ENCODE measurements at places on chromosomes 16 and 17. TPM values are rescaled to one million over a fixed set of nuclear protein-coding genes. Genes with fewer than 3 reads are reported as not detected.

DNA sequence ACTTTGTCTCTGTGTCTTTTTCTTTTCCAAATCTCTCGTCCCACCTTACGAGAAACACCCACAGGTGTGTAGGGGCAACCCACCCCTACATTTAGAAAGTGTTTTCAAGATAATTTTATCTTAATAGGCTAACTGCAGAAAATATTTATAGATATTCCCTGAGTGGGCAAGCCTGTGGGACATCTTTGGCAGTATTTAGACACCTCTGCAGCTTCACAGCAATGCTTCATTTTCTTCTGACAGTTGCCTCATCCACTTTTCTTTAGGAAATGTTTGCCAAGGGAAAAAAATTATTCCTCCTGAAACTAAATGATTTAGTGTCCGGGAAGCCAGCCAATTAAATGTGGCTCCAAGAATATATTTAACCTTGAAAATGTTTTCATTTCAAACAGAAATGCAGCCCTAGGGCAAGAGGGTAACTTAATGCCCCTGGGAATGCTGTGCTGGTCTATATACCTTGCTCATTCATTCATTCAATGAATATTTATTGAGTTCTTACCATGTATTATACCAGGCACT lies 290.4 kb downstream of the ABCC12 start:
- DNase-seq: no peak

- DNase-seq: no peak
These were observed 2.2 kb downstream of the GSPT1 start for GRCh38 chr16:11913425-11914079.

The NUBP1 gene
- 21.3 TPM for total RNA-seq

GRCh38 chr16:88489163-88489741 lies 36.2 kb downstream of the ZFPM1 start:
- no peak for DNase-seq

DNA sequence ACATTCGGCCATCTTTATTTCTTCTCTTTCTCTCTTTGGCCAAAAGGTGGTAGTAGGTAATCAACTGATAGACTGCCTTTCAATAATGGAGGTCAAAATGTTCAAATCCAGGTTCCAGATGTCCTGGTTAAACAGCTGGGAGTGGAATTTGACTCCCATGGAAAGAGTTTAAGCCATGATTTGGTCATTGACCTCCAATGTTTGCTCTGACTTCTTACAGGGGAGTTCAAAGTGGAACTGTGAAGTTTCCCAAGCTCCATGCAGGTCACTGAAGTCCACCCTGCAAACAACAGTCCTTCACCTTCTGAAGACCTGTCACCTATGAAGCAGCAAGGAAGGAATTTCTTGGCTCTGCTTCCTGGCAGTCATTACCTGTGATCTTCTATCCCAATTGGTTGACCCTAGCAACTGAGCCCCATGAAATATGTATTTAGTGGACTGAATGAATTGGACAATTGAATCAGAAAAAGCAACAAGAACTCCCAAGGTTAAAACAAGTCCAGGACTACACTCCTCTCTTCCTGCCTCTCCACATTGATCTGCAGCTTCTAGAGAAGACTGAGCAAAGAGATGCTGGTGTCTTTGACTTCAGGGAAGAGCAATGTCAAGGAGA lies 28.0 kb upstream of the SOX9 start:
- DNase-seq: no peak

The TOM1L1 gene
- 1.0 TPM for total RNA-seq

GRCh38 chr17:17034026-17034425 lies 8.2 kb upstream of the MPRIP start:
- DNase-seq: no peak

DNA sequence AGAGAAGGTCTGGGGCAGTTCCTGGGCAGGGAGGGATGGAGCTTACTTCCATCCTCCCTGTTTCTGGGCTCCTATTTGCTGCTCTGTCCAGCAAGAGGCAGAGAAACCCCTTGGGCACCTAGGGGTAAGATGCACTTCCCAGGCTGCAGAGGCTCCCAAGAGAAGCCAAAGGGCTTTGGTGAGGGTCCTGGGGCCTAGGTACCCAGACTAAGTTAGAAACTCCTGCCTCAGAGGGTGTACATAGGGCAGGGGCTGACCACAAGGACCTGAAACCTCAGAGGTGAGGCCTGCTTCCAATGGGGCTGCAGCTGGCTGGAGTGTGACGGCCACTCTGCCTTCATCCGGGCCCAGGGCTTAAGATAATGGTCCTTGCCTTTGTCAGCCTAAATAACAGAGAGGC lies 1.6 kb upstream of the ARMC7 start:
- no peak for DNase-seq

The CDH5 gene
- not detected for total RNA-seq

DNA sequence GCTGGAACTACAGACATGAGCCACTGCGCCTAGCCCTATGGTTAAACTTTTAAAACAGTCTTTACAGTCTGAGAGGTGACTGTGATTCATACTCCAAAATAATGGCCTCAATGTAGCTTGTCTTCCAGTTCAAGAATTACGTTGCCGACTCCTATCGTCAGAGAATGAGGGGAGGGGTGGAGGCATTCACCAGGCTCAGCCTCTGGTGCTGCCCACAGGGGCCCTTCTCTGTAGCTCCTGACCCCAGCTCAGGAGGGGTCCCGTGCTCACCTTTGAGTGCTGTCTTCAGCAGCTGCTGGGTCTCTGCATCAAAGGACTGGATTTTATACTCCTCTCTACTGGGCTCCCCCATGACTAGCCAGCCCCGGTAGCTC lies 1.2 kb downstream of the MIF4GD start:
- DNase-seq: no peak

DNA sequence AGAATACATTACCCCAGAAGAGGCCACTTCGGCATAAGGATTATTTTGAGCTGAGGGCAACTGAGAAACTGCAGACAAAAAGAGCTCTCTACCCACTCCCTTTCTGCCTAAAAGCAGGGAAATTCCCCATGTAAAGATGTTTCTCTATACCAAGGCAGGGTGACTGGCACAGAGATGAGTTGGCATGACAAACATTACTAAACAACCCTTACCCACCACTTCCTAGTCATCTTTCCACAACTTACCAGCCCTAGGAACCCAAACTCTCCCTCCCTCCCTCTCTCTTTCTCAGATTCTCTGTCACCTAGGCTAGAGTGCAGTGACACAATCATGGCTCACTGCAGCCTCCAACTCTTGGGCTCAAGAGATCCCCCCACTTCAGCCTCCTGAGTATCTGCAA lies 68.6 kb downstream of the EMP2 start:
- DNase-seq: no peak

The RUNDC3A gene
- 1.0 TPM for total RNA-seq

DNA sequence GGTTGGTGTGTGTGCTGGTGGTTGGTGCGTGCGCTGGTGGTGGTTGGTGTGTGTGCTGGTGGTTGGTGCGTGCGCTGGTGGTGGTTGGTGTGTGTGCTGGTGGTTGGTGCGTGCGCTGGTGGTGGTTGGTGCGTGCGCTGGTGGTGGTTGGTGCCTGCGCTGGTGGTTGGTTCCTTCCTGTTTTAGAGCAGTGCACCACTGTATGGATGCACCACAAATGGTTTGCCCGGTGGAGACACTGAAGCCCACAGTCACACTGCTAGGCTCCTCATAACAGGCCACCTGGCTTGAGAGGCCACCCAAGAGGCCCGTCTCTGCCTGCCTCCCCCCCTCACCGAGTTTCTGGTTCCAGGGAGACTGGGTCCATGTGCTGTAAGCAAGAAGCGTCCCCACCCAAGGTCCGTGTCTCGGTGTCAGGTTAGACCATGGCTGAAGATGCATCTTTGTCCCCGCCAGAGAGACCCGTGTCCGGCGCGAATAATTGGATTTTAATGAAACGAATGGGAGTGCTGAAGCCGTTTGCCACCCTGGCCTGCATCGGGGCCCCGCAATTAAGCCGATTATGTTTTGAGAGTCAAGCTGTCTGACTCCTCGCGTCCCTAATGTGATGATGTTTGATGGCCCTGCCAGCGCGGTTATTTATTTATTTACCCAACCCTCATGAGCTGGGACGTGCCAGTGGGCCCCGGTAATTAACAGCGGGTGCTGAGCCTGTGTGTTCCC lies 161.3 kb upstream of the GSE1 start:
- DNase-seq: no peak

The CLEC19A gene
- not detected for total RNA-seq

- no peak for DNase-seq
These were observed 35.8 kb downstream of the AKAP1 start for GRCh38 chr17:57120814-57121213.

GRCh38 chr16:878072-878784 lies 77.7 kb upstream of the GNG13 start:
- no peak for DNase-seq

- DNase-seq: no peak
These were observed 20.7 kb upstream of the C16orf78 start for GRCh38 chr16:49352892-49353291.

- no peak for DNase-seq
These were observed 4.7 kb upstream of the SLC13A2 start for GRCh38 chr17:28468781-28469180.

DNA sequence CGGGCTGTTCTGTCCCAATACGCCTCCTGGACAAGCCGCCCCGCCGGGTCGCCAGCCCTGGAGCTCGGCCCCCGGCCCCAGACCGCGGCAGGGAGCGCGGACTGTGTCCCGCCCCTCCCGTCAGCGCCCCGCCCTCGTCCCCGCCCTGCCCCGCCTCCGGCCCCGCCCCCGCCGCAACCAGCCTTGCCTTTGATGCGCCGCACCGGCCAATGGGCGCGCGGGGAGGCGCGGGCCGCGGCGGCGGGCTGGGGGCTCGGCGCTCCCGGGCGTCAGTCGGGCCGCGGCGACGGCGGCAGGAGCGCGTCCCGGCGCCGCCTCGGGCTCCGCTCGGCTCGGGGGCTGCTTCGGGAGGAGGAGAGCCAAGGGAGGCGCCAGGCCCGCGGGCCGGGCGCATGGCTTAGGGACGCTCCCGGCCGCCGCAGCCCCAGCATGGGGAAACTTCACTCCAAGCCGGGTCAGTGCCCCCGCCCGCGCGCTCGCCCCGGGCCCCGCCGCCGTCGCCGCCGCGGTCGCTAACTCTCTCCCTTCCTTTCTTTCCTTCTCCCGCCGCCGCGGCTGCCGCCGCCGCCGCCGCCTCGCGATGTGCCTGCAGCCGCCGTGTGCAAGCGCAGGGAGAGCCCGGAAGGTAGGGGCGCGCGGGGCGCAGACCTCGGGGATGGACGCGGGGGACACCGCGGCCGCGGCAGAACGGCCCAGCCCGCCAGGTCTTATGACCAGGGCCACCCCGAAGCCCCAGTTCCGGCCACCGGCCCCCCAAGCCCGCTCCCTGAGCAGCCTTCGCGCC lies at the start of gene NKD1:
TSS of gene NKD1 (plus strand) at position 272 of the 784 bp plus-strand sequence. CDS start at position 430, 158 bp downstream.
- DNase-seq: peak; percentile 75

DNA sequence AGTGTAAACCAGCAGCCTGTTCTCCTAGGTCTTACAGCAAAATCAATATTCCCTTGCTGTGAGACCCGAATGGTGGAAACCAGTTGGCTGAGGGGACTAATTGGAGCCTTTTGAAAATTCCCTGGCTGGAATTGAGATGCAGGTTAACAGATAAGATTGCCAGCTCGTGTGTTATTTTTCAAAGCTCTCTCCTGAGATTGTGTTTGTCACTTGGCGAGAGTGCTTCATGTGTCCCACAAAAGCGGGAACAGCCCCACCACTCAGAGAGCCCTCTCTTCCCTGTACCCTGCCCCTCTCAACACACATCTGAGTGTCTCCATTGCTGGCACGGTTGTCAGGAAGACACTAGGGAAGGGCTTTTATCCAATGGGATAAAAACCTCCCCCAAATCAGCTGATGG lies 356.1 kb downstream of the CPPED1 start:
- no peak for DNase-seq

The CDRT15L2 gene
- not detected for total RNA-seq

The CHD9NB gene
- 1.5 TPM for total RNA-seq

DNA sequence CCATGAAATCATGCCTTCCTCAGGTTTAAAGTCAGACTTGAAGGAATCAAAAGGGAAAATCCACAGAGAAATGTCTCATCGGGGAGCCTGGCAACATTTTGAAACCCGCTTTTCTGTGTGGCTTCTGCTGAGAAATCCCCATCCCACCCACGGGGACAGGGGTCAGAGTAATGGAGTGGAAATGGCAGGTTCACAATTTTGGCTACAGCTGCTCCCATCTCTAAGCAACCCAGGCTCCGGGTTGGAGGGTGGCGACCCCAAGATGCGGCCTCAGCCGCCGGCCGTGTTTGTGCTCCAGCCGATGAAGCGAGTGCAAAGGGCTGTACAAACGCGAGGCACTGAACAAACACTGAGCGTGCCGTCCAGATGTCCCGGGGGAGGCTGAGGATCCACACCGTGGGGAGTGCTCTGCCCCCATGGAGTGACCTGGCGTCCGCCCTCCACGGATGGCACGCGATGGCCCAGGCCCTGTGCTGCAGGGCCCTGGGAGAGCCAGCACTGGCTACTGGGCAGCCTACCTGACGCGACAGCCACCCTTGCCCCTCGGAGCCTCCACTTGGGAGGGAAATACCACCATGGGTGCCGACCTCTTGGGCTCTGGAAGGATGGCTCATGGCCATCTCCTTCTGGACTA lies 22.2 kb downstream of the SLC43A2 start:
- DNase-seq: no peak

- DNase-seq: no peak
These were observed 392.1 kb downstream of the SOX9 start for GRCh38 chr17:72512649-72513556.

DNA sequence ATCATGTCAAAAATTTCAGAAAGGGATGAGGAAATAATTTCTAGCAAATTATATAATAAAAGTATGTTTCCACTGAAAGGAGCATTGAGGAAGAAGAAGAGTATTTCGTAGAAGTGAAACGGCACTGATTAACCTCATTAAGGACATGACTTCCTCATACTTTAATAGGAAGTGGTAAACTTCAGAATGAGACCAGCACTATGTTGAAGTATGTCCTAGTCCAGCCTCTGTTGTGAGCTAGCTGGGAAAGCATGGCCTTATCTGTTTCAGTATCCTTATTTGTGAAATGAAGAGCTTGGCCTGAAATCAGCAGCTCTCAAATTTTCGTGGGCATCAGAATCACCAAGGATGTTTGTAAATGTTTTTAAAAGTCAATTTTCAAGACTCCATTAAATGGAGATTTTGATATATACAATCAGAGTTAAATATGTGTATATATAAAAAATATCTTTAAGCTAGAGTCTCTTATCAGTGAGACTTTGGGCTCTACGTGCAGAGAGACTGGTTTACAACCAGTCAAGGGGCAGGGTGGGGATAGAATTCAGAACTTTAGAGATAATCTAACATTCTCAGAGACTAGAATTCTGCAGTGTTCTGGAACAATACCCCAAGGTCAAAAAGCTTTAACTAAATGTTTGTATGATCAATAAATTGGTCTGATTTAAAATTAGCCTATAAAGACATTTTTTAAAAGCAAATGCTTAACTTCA lies 365.4 kb downstream of the CDH13 start:
- no peak for DNase-seq

GRCh38 chr17:80761110-80761871 lies 216.7 kb downstream of the RPTOR start:
- peak; percentile 89 for DNase-seq

GRCh38 chr16:73887911-73888310 lies 408.7 kb upstream of the PSMD7 start:
- no peak for DNase-seq

- no peak for DNase-seq
These were observed 280.8 kb upstream of the IRX5 start for GRCh38 chr16:54649876-54650275.

DNA sequence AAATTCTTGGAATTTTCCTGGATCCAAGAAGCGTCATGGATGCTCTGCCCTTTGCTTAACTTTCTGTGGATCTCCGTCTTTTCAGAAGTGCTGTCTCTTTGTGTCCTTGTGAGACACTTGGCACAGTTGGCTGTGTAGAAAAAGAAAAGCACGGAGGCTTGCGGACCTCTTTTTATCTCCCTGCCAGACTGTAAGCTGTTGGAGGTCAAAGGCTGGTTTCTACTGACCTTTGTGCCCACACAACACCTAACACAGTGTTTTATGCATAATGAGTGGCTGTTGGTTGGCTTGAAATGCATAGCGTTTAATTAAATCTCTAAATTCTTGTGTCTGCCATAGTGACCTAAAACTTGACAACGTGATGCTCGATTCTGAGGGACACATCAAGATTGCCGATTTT lies 75.7 kb upstream of the CACNG3 start:
- DNase-seq: no peak
